ENCODE measurements at places on chromosomes 3 and 15.

- no peak for DNase-seq
Observed at GRCh38 chr15:39434163-39434562, 146.7 kb upstream of the THBS1 start.

- no peak for DNase-seq
Observed at GRCh38 chr3:114553949-114554593, 260.2 kb downstream of the TIGIT start.

DNA sequence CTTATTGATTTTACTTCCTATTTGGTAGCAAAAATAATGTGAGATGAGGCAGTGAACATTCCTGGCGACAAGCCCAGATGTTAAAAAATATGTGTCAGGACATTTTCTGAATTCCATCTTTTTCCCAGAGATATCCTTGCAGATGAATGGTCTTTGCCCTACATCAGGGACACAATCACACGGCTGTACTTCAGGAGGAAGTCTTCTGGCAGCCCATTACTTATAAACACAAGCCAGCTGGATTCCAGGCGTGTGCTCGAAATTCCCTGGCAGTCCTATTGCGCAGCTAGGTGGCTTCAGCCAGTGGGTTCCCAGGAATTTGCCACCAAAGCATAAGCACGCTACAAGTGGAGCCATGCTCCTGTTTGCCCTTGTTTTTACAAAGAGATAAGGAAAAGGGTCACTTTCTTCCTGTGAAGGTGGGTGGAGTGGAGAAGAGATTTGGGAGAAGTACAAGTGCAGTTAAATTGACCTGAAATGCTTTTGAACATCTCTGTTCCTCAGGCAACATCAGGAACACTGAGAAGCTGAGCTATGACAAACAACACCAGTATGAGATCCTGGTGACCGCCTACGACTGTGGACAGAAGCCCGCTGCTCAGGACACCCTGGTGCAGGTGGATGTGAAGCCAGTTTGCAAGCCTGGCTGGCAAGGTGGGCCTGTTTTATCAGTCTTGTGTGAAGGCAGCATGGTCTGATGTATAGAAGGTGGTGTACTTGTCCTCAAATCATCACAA lies 257.1 kb upstream of the TRIM42 start:
- DNase-seq: no peak

GRCh38 chr3:156664831-156665178 lies 9.6 kb upstream of the TIPARP start:
- DNase-seq: no peak

- DNase-seq: peak; percentile 72
Observed at GRCh38 chr15:84588053-84588874, 12.5 kb upstream of the ZSCAN2 start.

DNA sequence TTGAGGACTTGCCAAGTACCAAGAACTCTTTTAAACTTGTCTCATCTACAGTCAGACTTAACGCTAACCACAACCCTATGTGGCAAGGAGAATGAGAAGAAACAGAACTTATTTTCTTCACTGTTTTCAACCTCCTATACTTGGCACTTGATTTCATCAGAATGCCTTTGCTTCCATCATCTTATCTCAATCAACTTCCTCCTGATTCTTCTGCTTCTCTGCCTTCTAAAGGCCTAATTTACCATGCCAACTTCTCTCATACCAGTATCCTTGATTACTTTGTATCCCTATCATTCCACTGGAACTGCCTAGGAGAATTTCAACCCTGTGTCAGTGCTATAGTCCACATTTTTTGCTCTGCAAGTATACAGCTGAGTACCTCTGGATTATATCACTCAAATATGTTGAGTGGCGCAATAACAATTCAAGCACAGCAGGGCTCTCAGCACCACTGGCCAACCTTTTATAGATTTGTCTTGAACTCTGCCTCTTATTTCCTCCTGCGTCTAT lies 413.6 kb downstream of the ROBO1 start:
- no peak for DNase-seq

Measured in stimulated activated CD8-positive, alpha-beta memory T cell treated with anti-CD3 and anti-CD28 coated beads, Interleukin-2, amount 100 ng/mL, for 1 hour (primary cell).